ENCODE measurements at places on chromosomes 6 and 20.
A peak's percentile ranks its signal among the peaks of the same experiment; 100 is the strongest.

DNA sequence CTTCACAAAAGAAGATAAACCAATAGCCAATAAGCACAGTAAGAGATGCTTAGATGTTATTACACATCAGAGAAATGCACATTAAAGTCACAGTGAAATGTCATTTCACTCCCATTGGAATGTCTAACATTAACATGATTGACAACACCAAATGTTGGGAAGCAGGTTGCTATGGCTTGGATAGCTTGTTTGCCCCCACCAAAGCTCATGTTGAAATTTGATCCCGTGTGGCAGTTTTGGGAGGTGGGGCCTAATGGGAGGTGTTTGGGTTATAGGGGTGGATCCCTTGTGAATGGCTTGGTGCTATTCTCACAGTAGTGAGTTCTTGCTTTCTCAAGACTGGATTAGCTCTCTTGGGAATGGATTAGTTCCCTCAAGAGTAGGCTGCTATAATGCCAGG is 44.8 kb downstream of the MRAP2 start:
- DNase-seq = no peak

DNA sequence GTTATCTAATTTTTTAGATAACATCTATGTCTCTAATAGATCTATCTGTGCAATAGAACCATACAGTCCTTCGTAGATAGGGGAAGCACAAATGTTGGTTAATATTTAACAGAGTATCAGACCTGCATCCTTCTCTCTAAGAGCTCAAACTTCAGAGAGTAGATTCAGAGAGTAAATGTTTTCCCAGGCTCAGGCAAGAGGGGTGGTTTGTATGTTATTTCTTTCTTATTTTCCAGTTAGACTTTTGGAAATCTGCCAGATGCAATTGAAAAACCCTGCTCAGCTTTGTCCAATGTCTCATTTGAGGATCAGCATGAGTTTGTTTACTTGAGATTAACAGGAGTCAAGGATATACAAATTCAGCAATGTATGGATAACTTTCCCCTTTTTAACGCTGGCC is 361.9 kb downstream of the BCKDHB start:
- DNase-seq = no peak

- DNase-seq = no peak
Observed at GRCh38 chr20:11907621-11908020, 10.1 kb upstream of the BTBD3 start.

DNA sequence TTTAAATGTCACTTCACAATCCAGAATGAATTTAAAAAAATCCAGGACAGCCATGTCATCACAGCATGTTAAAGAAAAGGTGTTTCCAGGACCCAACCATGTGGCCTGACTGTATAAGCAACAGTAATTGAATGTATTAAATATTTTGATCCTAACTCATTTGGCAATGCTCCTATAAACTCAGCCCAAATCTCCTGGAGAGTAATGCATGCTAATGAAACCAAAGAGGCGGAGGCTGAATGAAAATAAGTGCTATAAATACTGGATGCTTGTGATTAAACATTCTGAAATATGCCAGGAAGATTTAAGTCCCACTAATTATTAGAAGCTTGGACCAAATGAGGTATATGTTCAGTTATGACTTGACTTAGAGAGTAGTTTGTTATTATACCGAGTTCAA is 486.8 kb downstream of the FRK start:
- no peak for DNase-seq

- peak; percentile 73 for DNase-seq
Observed at GRCh38 chr6:166308769-166309589, 787 bp upstream of the PRR18 start.

DNA sequence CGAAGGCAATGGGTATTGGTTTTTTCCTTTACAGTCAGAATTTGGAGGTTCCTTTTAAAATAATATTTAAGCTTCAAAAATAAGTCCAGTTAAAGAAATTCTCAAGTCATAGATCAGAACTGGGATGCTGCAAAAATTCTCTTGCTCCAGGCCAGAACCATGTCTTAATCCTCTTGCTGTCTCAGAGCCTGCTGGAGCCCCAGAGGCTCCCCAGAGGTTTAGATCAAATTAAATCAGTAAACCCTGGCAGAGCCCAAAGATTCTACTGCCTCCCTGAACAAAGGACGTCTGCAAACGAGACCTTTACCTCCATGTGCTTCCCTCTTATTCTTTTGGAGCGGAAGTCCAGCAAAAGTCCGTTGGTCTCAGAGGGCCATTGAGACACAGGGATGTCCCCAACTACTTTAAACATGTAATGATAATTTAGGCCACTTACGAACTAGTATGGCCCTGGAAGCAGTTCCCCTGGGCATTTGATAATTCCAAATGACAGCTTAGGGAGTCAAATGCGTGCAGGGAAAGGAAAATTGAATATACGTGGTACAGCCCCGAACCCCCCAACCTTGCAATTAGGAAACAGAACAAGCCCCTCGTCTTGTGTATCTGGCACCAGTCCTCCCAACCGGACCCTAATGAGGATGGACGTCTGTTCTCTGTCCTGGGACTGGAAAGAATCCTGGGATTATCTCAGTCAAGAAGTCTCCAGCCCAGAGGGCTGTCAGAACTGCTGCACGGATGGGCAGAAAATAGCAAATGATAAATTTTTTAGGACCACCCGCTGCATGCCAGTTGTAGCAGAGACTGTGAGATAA is 31.5 kb downstream of the SULF2 start:
- no peak for DNase-seq

DNA sequence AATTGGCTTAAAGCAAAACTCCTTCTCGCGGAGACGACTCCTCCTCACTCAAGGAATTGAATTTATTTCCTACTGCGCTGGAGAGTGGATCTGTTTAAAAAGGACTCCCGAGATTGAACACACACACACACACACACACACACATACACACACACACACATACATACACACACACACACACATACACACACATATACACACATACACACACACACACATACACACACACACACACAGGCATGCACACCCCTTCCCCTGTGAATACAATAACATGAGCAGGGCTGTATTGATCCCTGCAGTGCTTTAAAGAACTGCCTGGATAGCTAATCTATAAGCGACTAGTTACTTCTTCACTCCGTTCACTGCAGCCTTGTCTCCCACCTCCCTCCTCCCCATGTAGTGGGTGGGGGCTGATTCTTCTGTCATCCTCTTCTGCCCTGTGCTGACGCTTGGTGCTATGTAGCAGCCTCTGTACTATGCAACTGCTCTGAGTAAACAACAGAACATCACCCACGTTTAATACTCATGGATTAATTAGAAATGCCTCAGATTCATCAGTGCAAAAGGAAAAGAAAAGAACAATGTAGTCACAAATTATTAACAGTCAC is 549.0 kb downstream of the CDH26 start:
- DNase-seq = no peak

GRCh38 chr6:132484680-132485018 is 28.3 kb downstream of the STX7 start:
- DNase-seq = no peak

GRCh38 chr20:5364136-5364821 is 47.5 kb upstream of the PROKR2 start:
- no peak for DNase-seq

GRCh38 chr6:26249957-26250697 is 114.9 kb upstream of the BTN3A2 start:
- peak; percentile 16 for DNase-seq

GRCh38 chr6:11341303-11341702 is 108.8 kb upstream of the NEDD9 start:
- DNase-seq = no peak

GRCh38 chr6:41373919-41374617 is 38.7 kb downstream of the NCR2 start:
- no peak for DNase-seq

DNA sequence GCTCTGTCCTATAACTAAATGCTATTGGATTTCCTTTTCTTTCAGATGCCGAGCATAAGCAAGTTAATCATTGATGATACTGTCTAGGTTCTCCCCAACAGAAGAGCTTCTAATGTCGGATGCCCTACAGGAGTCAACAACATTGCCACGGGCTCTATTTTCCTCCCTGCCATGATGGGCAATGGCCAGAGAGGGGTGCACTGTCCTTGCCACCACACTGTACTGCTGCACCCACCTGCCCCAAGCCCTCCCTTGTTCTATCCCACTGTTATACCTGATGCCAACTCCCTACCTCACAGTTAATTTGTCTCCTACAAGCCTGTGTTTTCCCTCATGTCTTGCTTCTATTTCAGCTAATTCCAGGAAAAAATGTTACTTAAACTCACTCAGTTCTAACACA is 773.6 kb upstream of the CHD6 start:
- DNase-seq = no peak

- DNase-seq = no peak
Observed at GRCh38 chr20:59752704-59753460, 148.5 kb downstream of the PHACTR3 start.

- DNase-seq = no peak
Observed at GRCh38 chr20:52746770-52747169, 225.4 kb upstream of the TSHZ2 start.

- no peak for DNase-seq
Observed at GRCh38 chr20:62470001-62470400, 5.8 kb downstream of the GATA5 start.

- DNase-seq = no peak
Observed at GRCh38 chr6:113649276-113649675, 207.9 kb upstream of the MARCKS start.

GRCh38 chr6:3347247-3347646 is 88.5 kb downstream of the PSMG4 start:
- no peak for DNase-seq

DNA sequence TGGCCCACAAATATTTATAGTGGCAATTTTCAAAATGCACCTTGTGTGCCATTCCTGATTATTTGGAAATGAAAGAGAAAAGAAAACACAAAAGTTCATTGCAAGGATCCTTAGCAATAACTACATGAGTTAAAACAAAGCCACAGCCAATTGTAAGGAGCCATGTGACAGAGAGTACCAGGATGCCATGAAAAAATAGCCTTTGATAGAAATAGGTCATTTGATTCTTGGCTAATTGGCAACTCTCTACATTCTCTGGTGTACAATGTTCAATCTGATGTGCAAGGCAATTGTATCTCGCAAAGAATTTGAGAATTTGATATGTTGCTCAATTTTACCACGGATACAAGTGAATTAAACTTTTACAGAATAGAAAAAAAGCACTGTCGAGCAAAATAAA is 9.6 kb downstream of the HLA-A start:
- DNase-seq = no peak

- no peak for DNase-seq
Observed at GRCh38 chr6:32519118-32519909, 10.8 kb downstream of the HLA-DRB5 start.

DNA sequence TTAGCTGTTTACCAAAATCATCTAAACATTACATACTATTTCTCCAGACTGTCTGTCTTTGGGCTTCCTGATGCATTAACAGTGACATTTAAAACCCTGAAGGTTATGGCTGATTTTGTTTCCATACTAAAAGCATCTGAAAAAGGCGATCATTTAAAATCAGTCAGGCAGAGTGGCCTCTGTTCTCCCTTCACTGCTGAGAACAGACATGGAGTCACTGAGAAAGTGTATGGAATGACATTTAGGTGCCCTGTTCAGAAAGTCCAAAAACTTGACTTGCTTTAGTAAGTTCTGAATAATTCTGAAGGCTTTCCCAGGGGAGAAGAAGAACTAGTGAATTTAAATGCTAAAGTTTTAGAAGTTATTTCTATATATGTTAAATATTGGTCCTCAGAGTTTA is 83.0 kb downstream of the MAP7 start:
- DNase-seq = no peak

DNA sequence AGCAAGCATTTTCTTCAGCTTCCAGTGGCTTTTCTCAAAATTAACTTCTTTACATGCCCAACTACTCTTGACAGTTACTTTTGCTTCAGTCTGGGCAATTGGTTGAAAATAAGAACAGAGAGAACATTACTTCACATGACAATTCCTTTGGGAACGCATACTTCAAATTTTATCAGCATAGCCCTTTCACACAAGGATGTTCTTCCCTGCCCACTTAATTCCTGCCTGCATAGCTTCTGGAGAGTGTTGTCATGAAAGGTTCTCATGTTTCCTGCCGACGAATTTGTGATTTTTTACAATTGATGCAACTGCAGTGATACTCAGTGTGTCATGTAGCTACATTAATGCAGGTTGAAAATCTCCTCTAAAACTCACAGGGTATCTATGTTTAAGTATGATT is 22.0 kb upstream of the SNRNP48 start:
- no peak for DNase-seq

DNA sequence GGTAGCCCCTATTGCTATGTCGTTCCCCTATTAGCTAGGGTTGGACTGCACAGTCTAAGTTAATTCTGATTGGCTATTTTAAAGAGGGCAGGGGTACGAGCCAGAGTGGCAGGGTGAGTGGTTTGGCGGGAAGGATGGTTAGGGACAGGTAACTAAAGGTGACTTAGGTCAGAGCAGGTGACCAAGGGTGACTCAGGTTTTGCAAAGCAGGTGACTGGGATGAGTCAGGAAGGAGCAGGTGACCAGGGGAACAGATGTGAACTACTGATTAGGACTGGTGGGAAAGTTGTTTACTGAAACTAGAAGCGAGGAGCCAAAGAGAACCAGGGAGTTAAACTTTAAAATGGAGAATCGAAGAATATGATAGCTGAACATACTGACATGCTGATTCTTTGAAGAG is 295.2 kb downstream of the GJA1 start:
- DNase-seq = no peak

GRCh38 chr20:48220033-48220633 is 434.9 kb upstream of the SULF2 start:
- DNase-seq = no peak

- DNase-seq = no peak
Observed at GRCh38 chr6:18281564-18281963, 17.2 kb upstream of the DEK start.

DNA sequence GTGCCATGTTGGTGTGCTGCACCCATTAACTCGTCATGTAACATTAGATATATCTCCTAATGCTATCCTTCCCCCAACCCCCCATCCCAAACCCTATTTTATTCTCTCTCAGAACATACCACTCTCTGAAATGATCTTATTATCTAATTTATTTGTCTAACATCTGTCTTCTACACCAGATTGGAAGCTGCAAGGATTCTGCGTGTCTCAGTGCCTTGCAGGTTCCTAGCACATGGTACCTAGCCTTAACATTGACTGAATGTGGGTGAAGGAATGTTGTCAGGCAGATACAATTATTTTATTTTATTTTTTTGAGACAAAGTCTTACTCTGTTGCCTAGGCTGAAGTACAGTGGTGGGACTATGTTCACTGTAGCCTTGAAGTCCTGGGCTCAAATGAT is 124.9 kb downstream of the BCAS1 start:
- no peak for DNase-seq

DNA sequence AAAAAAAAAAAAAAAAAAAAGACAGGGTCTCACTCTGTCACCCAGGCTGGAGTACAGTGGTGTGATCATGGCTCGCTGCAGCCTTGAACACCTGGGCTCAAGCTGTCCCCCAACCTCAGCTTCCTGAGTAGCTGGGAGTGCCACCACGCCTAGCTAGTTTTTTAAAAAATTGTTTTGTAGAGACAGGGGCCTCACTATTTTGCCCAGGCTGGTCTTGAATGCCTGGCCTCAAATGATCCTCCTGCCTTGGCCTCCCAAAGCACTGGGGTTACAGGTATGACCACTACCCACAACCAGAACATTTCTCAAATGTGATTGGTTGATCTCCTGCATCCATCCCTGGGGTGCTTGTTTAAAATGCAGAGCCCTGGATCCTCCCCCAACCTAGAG is 5.6 kb upstream of the RBCK1 start:
- DNase-seq = no peak
